Tibial nerve (tissue), 4 donors: ENCODE measurements at places on chromosomes 5 and 9. TPM values are rescaled to one million over a fixed set of nuclear protein-coding genes. Genes with fewer than 3 reads are reported as not detected.

DNA sequence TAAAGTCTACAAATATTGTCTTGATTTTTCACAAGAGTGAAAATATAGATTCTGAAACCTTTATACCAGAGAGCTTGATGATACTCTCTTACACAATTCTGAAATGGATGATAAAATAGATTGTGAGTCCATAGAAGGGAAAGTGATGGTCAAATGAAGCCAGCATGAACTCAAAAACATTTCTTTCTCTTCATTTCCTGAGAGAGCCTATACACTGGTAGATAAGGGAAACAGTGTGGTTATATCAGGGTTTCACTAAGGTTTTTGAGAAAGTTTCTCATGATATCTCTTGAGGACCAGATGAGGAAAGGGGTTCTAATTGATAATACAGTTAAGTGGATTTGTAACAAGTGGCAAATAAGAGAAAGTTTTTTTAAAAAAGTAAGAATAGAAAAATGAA is 254.1 kb downstream of the PJA2 start:
- no peak for DNase-seq
- no peaks in the 10 kb centered on the region for H3K36me3 ChIP-seq
- H3K27me3 ChIP-seq: no peaks in the 10 kb centered on the region
- no peaks in the 10 kb centered on the region for H3K4me1 ChIP-seq
- no peak overlapping the region for H3K4me3 ChIP-seq
- no peak overlapping the region for H3K27ac ChIP-seq

- no peak overlapping the region for H3K27ac ChIP-seq
- DNase-seq: no peak
- no peaks in the 10 kb centered on the region for H3K27me3 ChIP-seq
These were observed 156.1 kb upstream of the KIF2A start for GRCh38 chr5:62149879-62150278.

GRCh38 chr5:67201897-67202549 is 5.4 kb upstream of the CD180 start:
- H3K36me3 ChIP-seq: no peaks in the 10 kb centered on the region
- H3K4me1 ChIP-seq: no peaks in the 10 kb centered on the region
- no peak for DNase-seq
- H3K4me3 ChIP-seq: no peak overlapping the region
- no peaks in the 10 kb centered on the region for H3K27me3 ChIP-seq

DNA sequence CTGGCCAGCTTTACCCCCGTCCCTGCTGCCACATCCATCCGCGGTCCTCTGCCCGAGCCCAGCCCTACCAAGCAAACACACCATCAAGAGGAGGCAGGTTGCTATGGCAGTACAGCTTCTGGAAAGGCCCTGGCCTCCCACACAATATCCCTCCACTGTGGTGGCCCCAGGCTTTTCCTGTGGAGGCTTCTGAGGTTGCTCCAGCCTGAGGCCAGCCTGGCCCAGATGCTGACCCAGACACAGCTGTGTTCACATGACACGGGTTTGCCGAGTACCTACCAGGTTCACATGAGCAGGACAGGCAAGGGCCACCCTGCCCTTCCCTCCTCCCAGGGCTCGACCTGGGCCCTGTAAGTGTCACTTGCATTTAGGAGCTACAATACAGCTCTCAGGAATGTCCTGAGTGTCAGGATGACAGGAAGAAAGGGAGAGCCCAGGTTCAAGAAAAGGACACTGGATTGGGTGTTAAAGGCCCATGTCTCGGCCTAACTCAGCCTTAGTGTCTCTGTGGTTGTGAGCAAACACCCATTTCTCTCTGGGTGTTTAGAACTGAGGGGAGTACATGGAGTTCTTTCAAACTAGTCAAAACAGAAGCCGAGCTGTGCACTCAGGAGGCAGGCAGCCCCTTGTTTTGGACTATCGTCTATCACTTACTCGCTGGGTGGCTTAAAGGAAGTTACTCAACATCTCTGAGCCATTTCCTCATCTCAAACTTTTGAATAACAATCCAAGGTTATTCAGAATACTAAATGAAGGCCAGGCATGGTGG is 40.2 kb downstream of the NAIF1 start:
- H3K27ac ChIP-seq: peak overlapping the region; percentile 68
- H3K36me3 ChIP-seq: no peaks in the 10 kb centered on the region
- no peaks in the 10 kb centered on the region for H3K4me1 ChIP-seq

DNA sequence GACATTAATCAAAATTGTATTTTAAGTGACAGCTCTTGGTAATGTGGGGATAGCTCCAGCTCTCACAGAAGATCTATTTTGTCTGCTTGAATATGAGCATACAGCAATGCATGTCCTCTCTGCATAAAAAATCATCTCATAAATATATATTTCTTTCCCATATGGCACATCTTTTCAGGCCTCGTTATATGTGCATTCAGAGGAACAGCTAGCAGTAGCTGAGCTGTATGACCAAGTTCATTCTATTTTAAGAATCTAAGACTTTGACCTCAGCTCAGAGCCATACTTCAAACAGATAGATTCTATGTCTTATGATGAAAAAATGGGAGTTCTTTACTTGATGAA is 487.2 kb downstream of the ARHGEF28 start:
- H3K27ac ChIP-seq: no peak overlapping the region
- H3K36me3 ChIP-seq: no peaks in the 10 kb centered on the region
- H3K4me1 ChIP-seq: no peaks in the 10 kb centered on the region

GRCh38 chr9:113673726-113674125 is 202.4 kb upstream of the ZNF618 start:
- DNase-seq: no peak
- no peaks in the 10 kb centered on the region for H3K27me3 ChIP-seq
- no peaks in the 10 kb centered on the region for H3K36me3 ChIP-seq
- no peak overlapping the region for H3K4me3 ChIP-seq
- no peaks in the 10 kb centered on the region for H3K4me1 ChIP-seq
- H3K27ac ChIP-seq: no peak overlapping the region

DNA sequence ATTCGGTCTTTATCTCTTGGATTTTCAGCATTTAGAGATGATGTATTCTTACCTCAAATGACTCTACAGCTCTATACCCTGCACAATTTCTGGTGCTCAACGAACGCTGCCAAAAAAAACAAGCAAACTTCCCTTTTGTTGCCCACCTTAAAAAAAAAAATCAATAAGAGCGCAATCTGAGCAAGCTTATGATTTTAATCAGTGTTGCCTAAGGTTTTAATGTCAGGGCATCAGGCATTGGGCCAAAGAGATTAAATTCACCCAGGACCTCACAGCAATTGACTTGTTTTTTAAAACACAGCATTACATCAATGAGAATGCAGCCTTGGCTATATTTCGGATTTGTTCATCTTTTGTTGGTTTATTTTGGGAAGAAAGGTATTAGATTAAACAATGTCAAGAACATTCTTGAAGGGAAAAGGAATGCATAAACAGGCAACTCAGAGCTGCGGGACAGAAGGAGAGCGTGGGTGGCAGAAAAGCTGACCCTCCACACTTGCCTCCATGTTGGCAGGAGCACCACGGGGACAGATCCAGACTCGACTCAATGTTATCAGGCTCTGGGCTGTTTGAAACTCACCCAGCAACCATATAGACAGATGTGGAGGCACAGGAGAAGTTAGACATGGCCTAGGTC is 127.5 kb upstream of the DAPK1 start:
- no peaks in the 10 kb centered on the region for H3K4me1 ChIP-seq
- no peak overlapping the region for H3K27ac ChIP-seq
- H3K27me3 ChIP-seq: no peaks in the 10 kb centered on the region
- H3K36me3 ChIP-seq: no peaks in the 10 kb centered on the region

GRCh38 chr9:105697871-105698270 is 3.5 kb downstream of the TMEM38B start:
- no peak overlapping the region for H3K27ac ChIP-seq
- no peaks in the 10 kb centered on the region for H3K4me1 ChIP-seq
- no peak for DNase-seq
- H3K4me3 ChIP-seq: no peak overlapping the region
- H3K27me3 ChIP-seq: peaks cover 7% of the 10 kb centered on the region

DNA sequence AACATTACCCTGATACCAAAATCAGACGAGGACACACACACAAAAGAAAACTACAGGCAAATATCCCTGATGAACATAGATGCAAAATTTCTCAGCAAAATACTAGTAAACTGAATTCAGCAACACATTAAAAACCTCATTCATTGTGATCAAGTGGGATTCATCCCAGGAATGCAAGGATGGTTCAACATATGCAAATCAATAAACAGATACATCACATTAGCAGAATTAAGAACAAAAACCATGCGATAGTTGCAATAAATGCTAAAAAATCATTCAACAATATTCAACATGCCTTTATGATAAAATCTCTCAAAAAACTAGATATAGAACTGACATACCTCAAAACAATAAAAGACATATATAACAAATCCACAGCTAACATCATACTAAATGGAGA is 36.9 kb upstream of the TNPO1 start:
- DNase-seq: no peak
- H3K27me3 ChIP-seq: no peaks in the 10 kb centered on the region
- H3K4me1 ChIP-seq: no peaks in the 10 kb centered on the region
- H3K4me3 ChIP-seq: no peak overlapping the region
- H3K36me3 ChIP-seq: no peaks in the 10 kb centered on the region

- DNase-seq: no peak
- H3K4me3 ChIP-seq: no peak overlapping the region
- no peaks in the 10 kb centered on the region for H3K4me1 ChIP-seq
- no peaks in the 10 kb centered on the region for H3K27me3 ChIP-seq
These were observed 29.5 kb upstream of the ARHGAP26 start for GRCh38 chr5:142740474-142741242.

DNA sequence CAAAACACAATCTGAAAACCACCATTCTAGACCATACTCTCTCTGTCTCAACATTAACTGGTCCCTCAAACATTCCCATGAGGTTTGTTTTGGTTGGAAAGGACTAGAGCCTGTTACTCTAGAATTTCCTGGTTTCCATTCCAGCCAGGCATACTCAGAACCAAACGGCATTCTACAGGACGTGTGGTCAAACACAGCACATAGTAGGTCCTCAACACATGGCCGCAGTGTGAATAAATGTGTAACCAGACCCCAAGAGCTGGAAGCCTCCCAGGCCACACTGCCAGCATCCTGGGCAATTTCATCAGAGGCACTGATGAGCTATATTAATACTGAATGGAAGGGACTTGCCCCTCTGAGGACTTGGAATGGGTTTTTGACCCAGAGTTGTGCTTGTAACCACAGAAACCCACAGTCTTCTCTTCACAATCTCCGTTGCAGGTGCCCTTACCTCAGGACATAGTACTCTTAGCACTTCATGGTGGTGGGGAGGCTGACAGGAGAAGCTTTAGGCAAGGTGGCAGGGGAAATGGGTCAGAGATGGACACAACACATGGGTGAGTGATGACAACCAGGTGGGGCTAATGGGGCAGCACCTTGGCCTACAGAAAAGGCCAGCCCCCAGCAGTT is 66.0 kb downstream of the ZNF366 start:
- no peaks in the 10 kb centered on the region for H3K36me3 ChIP-seq
- no peak overlapping the region for H3K4me3 ChIP-seq
- no peaks in the 10 kb centered on the region for H3K27me3 ChIP-seq
- DNase-seq: no peak
- H3K27ac ChIP-seq: no peak overlapping the region
- no peaks in the 10 kb centered on the region for H3K4me1 ChIP-seq

DNA sequence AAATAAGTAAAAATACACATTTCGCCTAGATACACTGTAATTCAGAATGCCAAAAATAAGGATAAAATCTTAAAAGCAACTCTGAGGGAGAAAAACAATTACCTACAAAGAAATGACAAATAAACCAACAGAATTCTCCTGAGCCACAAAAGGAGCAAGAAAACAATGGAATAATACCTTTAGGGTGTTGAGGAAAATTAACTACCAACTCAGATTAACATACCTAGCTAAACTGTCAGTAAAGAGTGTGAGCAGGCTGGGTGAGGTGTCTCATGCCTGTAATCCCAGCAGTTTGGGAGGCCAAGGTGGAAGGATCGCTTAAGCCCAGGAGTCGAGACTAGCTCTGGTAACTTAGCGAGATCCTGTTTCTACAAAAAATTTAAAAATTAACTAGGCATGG is 81.5 kb downstream of the C9orf50 start:
- no peaks in the 10 kb centered on the region for H3K36me3 ChIP-seq
- no peak overlapping the region for H3K4me3 ChIP-seq
- H3K27me3 ChIP-seq: no peaks in the 10 kb centered on the region
- no peaks in the 10 kb centered on the region for H3K4me1 ChIP-seq
- H3K27ac ChIP-seq: no peak overlapping the region

- H3K36me3 ChIP-seq: no peaks in the 10 kb centered on the region
- H3K27ac ChIP-seq: no peak overlapping the region
- H3K27me3 ChIP-seq: no peaks in the 10 kb centered on the region
- no peak for DNase-seq
- H3K4me1 ChIP-seq: no peaks in the 10 kb centered on the region
These were observed 580.7 kb downstream of the KIF4B start for GRCh38 chr5:155594270-155594669.

DNA sequence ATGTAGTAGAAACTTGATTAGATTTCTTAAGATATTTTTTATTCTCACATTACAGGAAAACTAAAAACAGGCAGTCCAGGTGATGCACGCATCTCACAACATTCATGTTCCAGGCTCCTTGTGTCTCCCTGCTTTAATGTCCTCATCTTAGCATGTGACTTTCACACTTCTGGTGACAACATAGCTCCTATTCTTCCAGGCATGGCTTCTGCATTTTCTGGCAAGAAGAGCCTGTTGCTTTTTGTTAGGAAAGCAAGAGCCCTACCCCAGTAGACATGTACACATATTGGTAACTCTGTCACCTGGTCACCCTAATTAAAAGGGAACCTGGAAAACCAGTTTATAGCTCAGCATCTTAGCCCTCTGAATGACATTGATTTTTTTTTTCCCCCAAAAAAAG is 92.5 kb downstream of the PPIC start:
- H3K4me1 ChIP-seq: no peaks in the 10 kb centered on the region
- no peak for DNase-seq
- H3K27ac ChIP-seq: no peak overlapping the region
- no peaks in the 10 kb centered on the region for H3K27me3 ChIP-seq
- no peaks in the 10 kb centered on the region for H3K36me3 ChIP-seq
- H3K4me3 ChIP-seq: no peak overlapping the region

GRCh38 chr5:79547982-79548381 is 34.0 kb upstream of the HOMER1 start:
- H3K36me3 ChIP-seq: no peaks in the 10 kb centered on the region
- no peaks in the 10 kb centered on the region for H3K27me3 ChIP-seq

- DNase-seq: no peak
- no peak overlapping the region for H3K27ac ChIP-seq
- H3K27me3 ChIP-seq: no peaks in the 10 kb centered on the region
- H3K4me3 ChIP-seq: no peak overlapping the region
These were observed 21.5 kb upstream of the MRNIP start for GRCh38 chr5:179880066-179880650.

GRCh38 chr9:116951588-116952435 is 264.7 kb downstream of the TRIM32 start:
- no peaks in the 10 kb centered on the region for H3K27me3 ChIP-seq
- no peak overlapping the region for H3K4me3 ChIP-seq
- H3K27ac ChIP-seq: no peak overlapping the region
- H3K4me1 ChIP-seq: no peaks in the 10 kb centered on the region
- no peaks in the 10 kb centered on the region for H3K36me3 ChIP-seq

SPATA31A3 gene
- not detected for total RNA-seq

LCN15 gene
- not detected for total RNA-seq

GNA14 gene
- total RNA-seq: 7.1 TPM

PCDHGA10 gene
- total RNA-seq: 7.6 TPM

RGMB gene
- total RNA-seq: 36.9 TPM
